CD4-positive, alpha-beta T cell (primary cell): ENCODE measurements at places on chromosomes 16 and 17.

- no peaks in the 10 kb centered on the region for H3K36me3 ChIP-seq
- peaks cover 3% of the 10 kb centered on the region for H3K4me1 ChIP-seq
- no peak overlapping the region for H3K4me3 ChIP-seq
- DNase-seq = no peak
- H3K27me3 ChIP-seq = peaks cover 13% of the 10 kb centered on the region
- H3K27ac ChIP-seq = no peak overlapping the region
Measured at GRCh38 chr16:31016018-31016417, 5.6 kb upstream of the STX1B start.

- no peak overlapping the region for H3K27ac ChIP-seq
- DNase-seq = no peak
- H3K4me1 ChIP-seq = no peaks in the 10 kb centered on the region
- H3K27me3 ChIP-seq = peaks cover 31% of the 10 kb centered on the region
Measured at GRCh38 chr17:47873200-47874090, 22.5 kb upstream of the SP6 start.

- H3K4me3 ChIP-seq = no peak overlapping the region
- no peak overlapping the region for H3K27ac ChIP-seq
- no peaks in the 10 kb centered on the region for H3K36me3 ChIP-seq
- H3K27me3 ChIP-seq = no peaks in the 10 kb centered on the region
- no peak for DNase-seq
- H3K4me1 ChIP-seq = no peaks in the 10 kb centered on the region
Measured at GRCh38 chr17:54789101-54789880, 111.4 kb upstream of the TOM1L1 start.

DNA sequence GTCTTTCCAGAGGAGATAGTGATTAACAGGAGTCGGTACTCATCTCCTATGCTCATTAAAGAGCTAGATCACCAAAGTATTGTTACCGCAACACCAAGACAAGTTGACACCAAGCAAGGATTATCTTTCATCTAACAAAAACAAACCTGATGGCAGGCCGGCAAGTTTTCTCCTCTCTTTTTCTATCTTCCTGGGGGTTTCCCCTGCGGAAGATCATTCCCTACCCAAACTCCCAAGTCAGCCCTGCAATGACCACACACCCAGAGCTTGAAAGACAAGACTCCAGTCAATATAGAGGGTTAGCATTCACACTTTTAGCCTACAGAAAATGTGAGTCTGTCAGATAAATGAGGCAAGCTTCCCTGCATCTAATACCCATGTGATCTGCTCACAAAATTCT lies 312.1 kb downstream of the SOX9 start:
- H3K36me3 ChIP-seq = no peaks in the 10 kb centered on the region
- H3K27me3 ChIP-seq = no peaks in the 10 kb centered on the region
- H3K27ac ChIP-seq = no peak overlapping the region
- no peaks in the 10 kb centered on the region for H3K4me1 ChIP-seq
- DNase-seq = no peak
- H3K4me3 ChIP-seq = no peak overlapping the region

- H3K4me3 ChIP-seq = no peak overlapping the region
- H3K4me1 ChIP-seq = peaks cover 11% of the 10 kb centered on the region
- H3K36me3 ChIP-seq = no peaks in the 10 kb centered on the region
- no peaks in the 10 kb centered on the region for H3K27me3 ChIP-seq
- no peak overlapping the region for H3K27ac ChIP-seq
Measured at GRCh38 chr17:27526604-27527002, 70.4 kb downstream of the KSR1 start.

DNA sequence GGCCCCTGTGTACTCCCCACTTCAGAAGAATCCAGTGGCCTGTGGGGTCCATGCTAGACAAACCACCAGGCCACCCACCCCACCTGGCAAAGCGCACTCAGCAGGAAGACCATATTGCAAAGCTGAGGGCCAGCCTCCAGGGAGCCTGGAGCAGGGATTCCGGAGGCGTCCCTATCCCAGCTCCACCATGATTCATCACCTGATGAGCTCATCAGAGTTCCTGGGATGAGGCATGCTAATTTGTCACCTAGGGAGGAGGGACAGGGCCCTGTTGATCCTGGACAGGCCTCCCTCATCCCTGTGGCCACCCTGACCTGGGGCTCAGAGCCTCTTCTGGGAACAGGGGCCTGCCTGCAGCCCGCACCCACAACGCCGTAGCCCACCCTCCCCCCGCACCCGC lies 131.6 kb upstream of the PLCG2 start:
- peaks cover 3% of the 10 kb centered on the region for H3K4me1 ChIP-seq
- no peak for DNase-seq
- no peaks in the 10 kb centered on the region for H3K27me3 ChIP-seq

- H3K4me1 ChIP-seq = no peaks in the 10 kb centered on the region
- H3K27me3 ChIP-seq = no peaks in the 10 kb centered on the region
- DNase-seq = no peak
- no peak overlapping the region for H3K27ac ChIP-seq
- H3K4me3 ChIP-seq = no peak overlapping the region
- no peaks in the 10 kb centered on the region for H3K36me3 ChIP-seq
Measured at GRCh38 chr17:16474012-16474725, 17.8 kb downstream of the LRRC75A start.

- H3K27ac ChIP-seq = no peak overlapping the region
- no peak overlapping the region for H3K4me3 ChIP-seq
- no peaks in the 10 kb centered on the region for H3K36me3 ChIP-seq
Measured at GRCh38 chr16:85401917-85402766, 211.0 kb upstream of the GSE1 start.

DNA sequence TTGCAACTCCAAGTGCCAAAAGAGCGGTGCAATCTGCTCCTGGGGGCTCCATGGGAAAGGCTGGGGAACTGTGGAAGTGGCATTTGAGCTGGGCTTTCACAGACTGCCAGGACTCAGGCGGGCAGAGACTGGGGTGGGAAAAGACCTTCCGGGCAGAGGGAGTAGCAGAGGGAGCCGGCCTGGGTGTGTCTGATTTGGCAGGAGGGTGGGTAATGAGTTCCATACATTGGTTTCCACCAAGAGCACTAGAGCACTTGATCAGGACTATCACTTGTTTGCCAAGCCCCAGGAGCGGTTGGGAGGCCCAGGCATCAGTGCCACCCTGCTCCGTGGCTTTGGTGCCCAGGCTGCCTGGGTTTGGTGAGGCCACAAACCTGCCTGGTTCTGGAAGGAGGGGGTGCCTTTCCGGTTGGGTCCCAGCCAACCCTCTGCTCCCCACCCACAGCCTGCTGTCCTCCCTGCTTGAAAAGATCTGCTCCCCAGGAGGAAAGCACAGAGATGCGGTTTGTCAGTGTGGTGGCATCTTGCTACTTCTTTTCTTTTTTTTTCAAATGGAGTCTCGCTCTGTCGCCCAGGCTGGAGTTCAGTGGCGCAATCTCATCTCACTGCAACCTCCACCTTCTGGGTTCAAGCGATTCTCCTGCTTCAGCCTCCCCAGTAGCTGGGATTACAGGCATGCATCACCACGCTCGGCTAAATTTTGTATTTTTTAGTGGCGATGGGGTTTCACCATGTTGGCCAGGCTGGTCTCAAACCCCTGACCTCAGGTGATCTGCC lies 3.5 kb upstream of the TRIM47 start:
- no peak overlapping the region for H3K4me3 ChIP-seq
- H3K27me3 ChIP-seq = no peaks in the 10 kb centered on the region
- H3K36me3 ChIP-seq = no peaks in the 10 kb centered on the region
- H3K27ac ChIP-seq = no peak overlapping the region
- H3K4me1 ChIP-seq = peaks cover 31% of the 10 kb centered on the region

DNA sequence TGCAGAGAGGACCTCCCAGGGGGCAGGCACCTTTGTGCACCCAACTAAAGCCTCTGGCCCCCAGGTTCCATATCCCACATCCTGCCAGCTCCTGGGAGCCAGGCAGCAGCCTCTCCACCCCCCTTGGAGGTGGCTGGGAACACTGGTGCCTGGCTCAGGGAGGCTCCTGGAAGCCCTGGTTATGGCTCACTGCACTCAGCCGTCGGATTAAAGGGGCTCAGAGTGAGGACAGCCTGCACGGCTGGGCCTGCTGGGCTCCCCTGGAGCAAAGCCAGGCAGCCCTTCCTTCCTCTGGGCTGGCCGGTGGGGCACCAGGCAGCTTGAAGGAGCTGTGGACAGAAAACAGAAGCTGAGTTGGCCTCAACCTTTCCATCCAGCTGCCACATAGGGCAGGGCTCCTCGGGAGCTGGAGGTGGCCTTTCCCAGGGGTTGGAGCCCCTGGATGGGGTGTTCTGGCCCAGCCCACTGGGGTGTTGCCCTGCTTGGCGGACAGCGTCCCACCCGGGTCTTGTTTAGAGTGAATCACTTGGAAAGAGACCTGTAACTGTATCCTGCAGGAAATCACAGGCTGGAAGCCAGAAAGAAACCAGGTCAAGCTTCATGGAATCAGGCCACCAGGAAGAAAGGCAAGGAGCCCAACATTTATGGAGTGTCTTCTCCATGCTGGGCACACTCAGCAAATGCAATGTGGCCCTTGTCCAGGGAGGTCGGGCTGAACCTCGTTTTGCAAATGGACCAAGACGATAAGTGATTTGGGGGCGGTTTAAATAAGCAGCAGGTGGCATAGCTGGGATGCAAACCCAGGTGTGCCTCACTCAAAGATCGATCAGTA lies 253.3 kb downstream of the SOX9 start:
- H3K27me3 ChIP-seq = no peaks in the 10 kb centered on the region
- H3K4me3 ChIP-seq = no peak overlapping the region
- no peaks in the 10 kb centered on the region for H3K36me3 ChIP-seq
- DNase-seq = no peak
- H3K4me1 ChIP-seq = no peaks in the 10 kb centered on the region
- H3K27ac ChIP-seq = no peak overlapping the region

GRCh38 chr16:84789431-84789830 lies 30.4 kb upstream of the CRISPLD2 start:
- H3K27ac ChIP-seq = no peak overlapping the region
- H3K27me3 ChIP-seq = no peaks in the 10 kb centered on the region
- no peak overlapping the region for H3K4me3 ChIP-seq
- peaks cover 3% of the 10 kb centered on the region for H3K36me3 ChIP-seq
- H3K4me1 ChIP-seq = no peaks in the 10 kb centered on the region

DNA sequence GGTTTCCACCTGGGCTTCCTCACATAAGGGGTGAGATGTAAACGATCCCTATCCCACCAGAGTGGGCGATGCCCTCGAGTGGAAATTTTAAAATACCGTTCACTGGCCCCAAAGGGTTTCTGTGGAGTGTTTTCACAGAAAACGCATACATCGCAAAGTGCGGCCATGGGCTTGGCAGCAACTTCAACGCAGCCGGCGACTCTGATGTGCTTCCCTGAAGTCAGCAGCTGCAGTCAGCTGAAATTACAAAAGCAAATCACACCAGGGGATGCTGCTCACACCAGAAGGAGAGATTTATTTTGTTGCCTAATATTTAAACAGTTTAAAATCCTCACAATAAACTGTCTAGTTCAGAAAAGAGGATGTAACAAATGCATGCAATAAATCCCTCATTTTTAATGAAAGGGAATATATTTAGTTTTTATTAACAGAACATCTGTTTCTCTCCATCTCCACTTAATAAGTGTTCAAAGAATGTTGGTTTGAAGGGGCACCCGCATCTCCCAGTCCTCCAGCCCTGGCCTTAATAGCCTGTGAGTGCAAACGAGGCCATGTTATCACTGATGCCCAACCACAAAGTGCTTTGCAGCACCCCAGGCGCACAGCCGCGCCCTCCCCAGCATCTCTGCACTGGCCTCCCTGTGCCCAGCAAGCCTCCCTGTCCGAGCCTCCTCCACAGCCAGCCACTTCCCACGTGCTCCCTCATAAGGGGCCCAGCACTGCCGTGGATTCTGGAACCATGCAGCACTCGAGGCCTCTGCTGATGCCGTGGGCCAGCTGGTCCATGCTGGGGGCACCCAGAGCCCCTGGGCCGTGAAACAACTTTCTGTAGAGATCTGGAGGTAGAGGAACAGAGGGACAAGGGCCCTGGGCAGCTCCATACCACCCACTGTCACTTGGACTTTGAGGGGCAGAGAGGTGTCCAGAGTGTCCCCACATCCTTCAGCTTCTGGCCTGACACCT lies 17.3 kb upstream of the XYLT2 start:
- H3K27ac ChIP-seq = no peak overlapping the region
- no peaks in the 10 kb centered on the region for H3K36me3 ChIP-seq
- H3K27me3 ChIP-seq = no peaks in the 10 kb centered on the region
- H3K4me1 ChIP-seq = no peaks in the 10 kb centered on the region
- no peak for DNase-seq

- peaks cover 6% of the 10 kb centered on the region for H3K4me1 ChIP-seq
- H3K36me3 ChIP-seq = no peaks in the 10 kb centered on the region
- no peak for DNase-seq
- no peak overlapping the region for H3K4me3 ChIP-seq
Measured at GRCh38 chr17:69375229-69375628, 39.3 kb upstream of the MAP2K6 start.

DNA sequence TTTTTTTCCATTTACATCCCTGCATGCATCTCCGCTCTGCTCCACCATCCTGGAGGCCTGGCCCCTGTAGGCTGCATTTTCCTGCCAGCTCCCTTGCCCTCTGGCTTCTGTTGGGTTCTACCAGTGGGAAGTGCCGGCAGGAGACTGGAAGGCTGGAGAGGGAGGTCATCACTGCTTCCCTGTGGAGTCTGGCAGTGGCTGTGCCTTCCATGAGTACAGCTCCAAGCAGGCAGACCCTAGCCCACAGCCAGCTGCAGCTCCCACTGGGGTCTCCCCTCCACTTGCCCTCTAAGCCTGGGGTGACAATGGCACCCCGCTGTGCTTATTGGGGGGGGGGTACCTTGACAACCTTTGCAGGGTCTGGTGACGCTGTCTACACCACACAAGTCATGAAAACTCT lies 37.3 kb downstream of the MMP15 start:
- no peak overlapping the region for H3K4me3 ChIP-seq
- no peak overlapping the region for H3K27ac ChIP-seq
- no peaks in the 10 kb centered on the region for H3K4me1 ChIP-seq

DNA sequence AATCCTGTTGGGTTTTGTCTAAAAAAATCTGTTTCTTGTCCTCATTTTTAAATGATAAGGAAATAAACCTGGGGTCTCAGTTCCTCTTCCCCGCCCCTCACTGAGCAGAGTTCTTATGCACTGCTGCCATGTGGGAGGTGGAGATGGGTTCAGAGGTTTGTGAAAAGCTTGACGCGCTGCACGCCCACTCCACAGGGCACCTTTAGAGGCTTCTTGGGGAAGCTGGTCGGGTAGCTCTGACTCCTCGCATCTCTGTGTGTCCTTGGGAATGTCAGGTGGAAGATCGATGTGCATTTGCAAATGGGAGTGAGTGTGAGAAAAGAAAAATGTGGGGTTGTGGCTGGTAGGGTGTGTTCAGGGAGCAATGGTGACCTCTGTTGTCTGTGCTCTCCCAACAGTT lies 4.7 kb upstream of the ZNHIT3 start:
- peaks cover 10% of the 10 kb centered on the region for H3K27me3 ChIP-seq
- no peaks in the 10 kb centered on the region for H3K36me3 ChIP-seq
- no peak overlapping the region for H3K4me3 ChIP-seq
- no peak for DNase-seq
- no peak overlapping the region for H3K27ac ChIP-seq
- H3K4me1 ChIP-seq = peaks cover 29% of the 10 kb centered on the region
